Effector memory CD8-positive, alpha-beta T cell (primary cell): ENCODE measurements at places on chromosomes 6 and 20.

GRCh38 chr20:50395251-50395729 is 114.9 kb upstream of the PTPN1 start:
- H3K27ac ChIP-seq, result no peak overlapping the region
- peaks cover 16% of the 10 kb centered on the region for H3K4me1 ChIP-seq
- no peaks in the 10 kb centered on the region for H3K27me3 ChIP-seq
- DNase-seq, result no peak
- no peak overlapping the region for H3K4me3 ChIP-seq

DNA sequence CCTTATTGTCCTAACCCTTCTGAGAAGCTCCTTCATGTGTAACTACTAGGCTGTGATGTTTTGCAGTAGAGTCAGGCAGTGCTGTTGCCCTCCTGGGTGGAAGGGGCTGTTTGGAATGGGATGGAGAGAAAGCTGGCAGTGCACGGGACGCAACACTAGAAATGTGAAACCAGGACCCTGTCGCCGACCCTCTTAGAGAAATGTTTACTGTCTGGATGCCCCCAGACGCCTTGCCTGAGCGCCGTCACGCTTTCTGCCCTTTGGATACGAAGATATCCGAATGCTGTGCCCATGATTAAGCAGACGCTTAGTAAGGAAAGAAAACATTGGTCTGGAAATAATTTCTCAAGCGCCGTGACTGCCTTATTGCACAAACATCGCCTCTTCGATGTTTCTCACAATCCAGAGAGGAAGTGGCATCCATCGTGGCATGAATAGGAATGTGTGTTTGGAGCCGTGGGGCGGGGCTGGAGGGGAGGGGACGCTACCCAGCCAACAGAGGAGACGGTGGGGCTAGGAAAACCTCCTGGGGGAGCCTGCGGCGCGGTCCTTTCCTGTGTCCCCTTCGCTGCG is 661 bp upstream of the PPP1R14C start:
- H3K4me3 ChIP-seq, result peak overlapping the region; percentile 75
- no peak overlapping the region for H3K27ac ChIP-seq
- DNase-seq, result no peak
- peaks cover 13% of the 10 kb centered on the region for H3K4me1 ChIP-seq

DNA sequence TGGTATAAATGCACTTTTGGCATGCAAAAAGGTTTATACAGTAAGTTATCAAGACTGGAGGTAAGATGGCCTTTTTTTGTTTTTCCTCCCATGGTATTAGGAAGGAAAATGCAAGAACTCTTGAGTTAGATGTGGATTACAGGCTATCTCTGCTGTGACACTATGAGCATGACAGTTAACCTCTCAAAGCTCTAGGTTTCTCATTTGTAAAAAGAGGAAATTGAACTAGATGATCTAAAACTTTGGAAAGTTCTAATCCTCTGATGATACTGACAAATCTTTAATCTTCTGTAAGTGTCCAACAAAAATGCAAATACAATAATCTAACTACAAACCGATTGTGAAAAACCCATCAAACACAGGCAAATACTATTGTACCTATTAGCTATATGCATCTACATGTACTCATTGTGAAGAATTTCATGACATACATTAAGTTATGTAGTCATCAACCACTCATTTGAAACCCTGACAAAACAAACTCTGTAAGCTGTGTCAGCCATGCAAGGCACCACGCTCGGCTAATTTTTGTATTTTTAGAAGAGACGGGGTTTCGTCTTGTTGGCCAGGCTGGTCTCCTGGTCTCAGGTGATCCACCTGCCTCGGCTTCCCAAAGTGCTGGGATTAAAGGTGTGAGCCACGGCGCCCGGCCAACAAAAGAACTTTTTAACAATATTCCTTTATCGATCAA is 4.2 kb downstream of the CDK19 start:
- H3K4me1 ChIP-seq, result peaks cover 13% of the 10 kb centered on the region
- H3K27me3 ChIP-seq, result no peaks in the 10 kb centered on the region
- no peak overlapping the region for H3K4me3 ChIP-seq
- H3K36me3 ChIP-seq, result peaks cover 16% of the 10 kb centered on the region

- peaks cover 12% of the 10 kb centered on the region for H3K4me1 ChIP-seq
- H3K27ac ChIP-seq, result no peak overlapping the region
- H3K27me3 ChIP-seq, result no peaks in the 10 kb centered on the region
- no peak overlapping the region for H3K4me3 ChIP-seq
- no peak for DNase-seq
- H3K36me3 ChIP-seq, result peaks cover 36% of the 10 kb centered on the region
These were observed 20.4 kb downstream of the HUS1B start for GRCh38 chr6:636488-636887.

DNA sequence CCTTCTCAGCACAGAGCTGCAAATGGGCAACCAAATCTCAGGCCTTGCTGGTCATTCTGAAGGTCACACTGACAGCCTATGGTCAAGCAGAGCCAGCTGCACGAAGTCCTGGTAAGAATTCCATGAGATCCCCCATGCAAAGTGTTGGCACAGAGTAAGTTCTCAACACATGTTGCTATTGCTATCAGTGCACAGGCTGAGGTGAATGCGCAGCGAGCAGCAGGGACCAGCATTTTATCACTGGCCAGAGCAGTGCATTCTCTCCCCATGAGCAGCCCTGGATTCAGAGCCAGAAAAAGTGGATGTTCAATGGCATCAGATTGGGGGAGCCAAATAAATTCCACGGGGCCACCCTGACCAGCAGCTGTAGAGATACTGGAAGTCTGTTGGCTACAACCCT is 44.1 kb upstream of the TOP1 start:
- H3K36me3 ChIP-seq, result no peaks in the 10 kb centered on the region
- DNase-seq, result no peak
- peaks cover 2% of the 10 kb centered on the region for H3K27me3 ChIP-seq
- H3K27ac ChIP-seq, result no peak overlapping the region
- peaks cover 16% of the 10 kb centered on the region for H3K4me1 ChIP-seq

- peak; percentile 51 for DNase-seq
- H3K27me3 ChIP-seq, result no peaks in the 10 kb centered on the region
- peak overlapping the region; percentile 74 for H3K4me3 ChIP-seq
- peaks cover 9% of the 10 kb centered on the region for H3K36me3 ChIP-seq
These were observed 117.3 kb downstream of the OPRM1 start for GRCh38 chr6:154156135-154156896.

GRCh38 chr20:36549942-36550789 is 8.8 kb downstream of the MYL9 start:
- DNase-seq, result no peak
- H3K4me3 ChIP-seq, result no peak overlapping the region
- no peak overlapping the region for H3K27ac ChIP-seq
- H3K36me3 ChIP-seq, result peaks cover 3% of the 10 kb centered on the region
- no peaks in the 10 kb centered on the region for H3K4me1 ChIP-seq

DNA sequence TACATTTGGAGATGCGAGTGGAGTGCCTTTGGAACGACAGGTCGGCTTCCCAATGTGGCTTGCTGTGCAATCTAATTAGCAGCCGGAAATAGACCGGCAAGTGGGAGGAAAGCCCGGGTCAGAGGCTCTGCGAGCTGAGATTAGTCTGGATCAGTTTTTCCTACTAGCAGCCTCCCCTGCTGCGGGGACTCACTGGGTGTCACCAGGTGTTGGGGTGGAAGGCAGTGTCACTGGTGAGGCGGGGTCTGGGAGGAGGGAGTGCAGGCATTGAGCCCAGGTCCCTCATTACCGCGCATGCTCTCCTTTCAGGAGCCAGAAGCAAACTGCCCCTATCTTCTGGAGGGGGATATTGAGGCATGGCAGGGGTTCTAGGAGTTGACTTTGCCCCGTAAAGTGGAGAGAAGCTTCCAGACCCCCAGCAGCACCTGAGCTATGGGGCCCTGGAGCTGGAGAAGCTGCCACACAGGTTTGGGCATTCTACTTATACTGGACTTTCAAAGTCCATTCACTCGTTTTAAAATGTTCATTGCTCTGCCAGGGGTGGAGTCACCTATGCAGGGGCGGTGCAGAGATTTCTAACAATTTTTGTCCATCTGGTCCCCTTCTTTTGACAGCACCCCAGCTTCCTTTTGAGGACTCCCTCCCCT is 11.0 kb downstream of the SULF2 start:
- no peak overlapping the region for H3K4me3 ChIP-seq
- no peak for DNase-seq
- H3K27ac ChIP-seq, result no peak overlapping the region
- peaks cover 13% of the 10 kb centered on the region for H3K27me3 ChIP-seq

- peaks cover 26% of the 10 kb centered on the region for H3K4me1 ChIP-seq
- peaks cover 50% of the 10 kb centered on the region for H3K27me3 ChIP-seq
- DNase-seq, result no peak
These were observed 381.0 kb upstream of the ARID1B start for GRCh38 chr6:156396068-156396771.

GRCh38 chr20:37543828-37544227 is 16.2 kb upstream of the BLCAP start:
- H3K36me3 ChIP-seq, result no peaks in the 10 kb centered on the region
- peaks cover 22% of the 10 kb centered on the region for H3K27me3 ChIP-seq
- H3K27ac ChIP-seq, result no peak overlapping the region
- H3K4me1 ChIP-seq, result no peaks in the 10 kb centered on the region
- no peak overlapping the region for H3K4me3 ChIP-seq

DNA sequence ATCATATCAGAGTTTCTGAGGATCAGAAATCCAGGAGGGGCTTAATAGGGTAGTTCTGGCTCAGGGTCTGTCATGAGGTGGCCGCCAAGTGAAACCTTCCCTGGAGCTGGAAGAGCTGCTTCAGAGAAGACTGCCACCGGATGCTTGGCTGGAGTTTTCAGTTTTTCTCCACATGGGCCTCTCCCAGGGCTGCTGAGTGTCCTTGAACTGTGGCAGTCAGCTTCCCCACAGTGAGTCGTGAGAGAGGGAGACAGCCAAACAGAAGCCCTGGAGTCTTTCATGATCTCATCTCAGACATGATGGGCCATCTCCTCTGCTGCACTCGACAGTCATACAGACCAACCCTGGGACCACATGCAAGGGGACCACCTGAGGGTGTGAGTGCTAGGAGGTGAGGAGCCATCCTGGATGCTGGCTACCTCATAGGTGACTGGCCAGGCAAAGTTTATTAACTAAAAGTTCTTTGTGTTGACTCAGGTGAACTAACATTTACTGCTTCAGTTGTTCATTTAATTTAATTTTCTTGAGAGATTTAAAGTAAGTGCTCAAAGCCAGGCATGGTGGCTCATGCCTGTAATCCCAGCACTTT is 71.5 kb downstream of the SHLD1 start:
- H3K27ac ChIP-seq, result no peak overlapping the region
- peaks cover 11% of the 10 kb centered on the region for H3K4me1 ChIP-seq
- H3K27me3 ChIP-seq, result no peaks in the 10 kb centered on the region
- no peak overlapping the region for H3K4me3 ChIP-seq

- H3K36me3 ChIP-seq, result peaks cover 6% of the 10 kb centered on the region
- DNase-seq, result no peak
- no peak overlapping the region for H3K4me3 ChIP-seq
These were observed 28.2 kb downstream of the ISM1 start for GRCh38 chr20:13249118-13249797.

DNA sequence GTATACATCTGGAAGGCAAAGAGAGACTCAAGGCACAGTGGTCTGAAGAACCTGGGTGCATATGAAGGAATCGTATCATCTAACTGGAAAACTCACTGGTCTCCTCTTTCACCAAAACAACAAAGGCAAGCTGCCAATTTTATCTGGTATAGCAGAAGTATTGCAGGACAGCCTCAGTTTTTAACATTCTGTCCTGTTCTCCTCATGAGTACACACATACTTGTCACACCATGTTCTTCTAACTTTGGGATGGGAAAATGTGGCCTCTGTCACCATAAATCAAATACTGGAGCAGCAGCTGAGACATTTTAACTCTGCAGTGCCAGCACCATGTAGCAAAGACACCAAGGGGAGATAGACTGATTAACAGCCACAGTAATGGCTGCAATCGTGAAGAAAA is 199.1 kb upstream of the CNR1 start:
- H3K4me1 ChIP-seq, result no peaks in the 10 kb centered on the region
- H3K36me3 ChIP-seq, result no peaks in the 10 kb centered on the region
- H3K27me3 ChIP-seq, result peaks cover 14% of the 10 kb centered on the region
- no peak overlapping the region for H3K27ac ChIP-seq

- DNase-seq, result no peak
- H3K4me1 ChIP-seq, result peaks cover 79% of the 10 kb centered on the region
- peak overlapping the region; percentile 33 for H3K4me3 ChIP-seq
- H3K27ac ChIP-seq, result peak overlapping the region; percentile 56
- peaks cover 58% of the 10 kb centered on the region for H3K36me3 ChIP-seq
These were observed 19.9 kb downstream of the ATXN1 start for GRCh38 chr6:16741112-16742016.

DNA sequence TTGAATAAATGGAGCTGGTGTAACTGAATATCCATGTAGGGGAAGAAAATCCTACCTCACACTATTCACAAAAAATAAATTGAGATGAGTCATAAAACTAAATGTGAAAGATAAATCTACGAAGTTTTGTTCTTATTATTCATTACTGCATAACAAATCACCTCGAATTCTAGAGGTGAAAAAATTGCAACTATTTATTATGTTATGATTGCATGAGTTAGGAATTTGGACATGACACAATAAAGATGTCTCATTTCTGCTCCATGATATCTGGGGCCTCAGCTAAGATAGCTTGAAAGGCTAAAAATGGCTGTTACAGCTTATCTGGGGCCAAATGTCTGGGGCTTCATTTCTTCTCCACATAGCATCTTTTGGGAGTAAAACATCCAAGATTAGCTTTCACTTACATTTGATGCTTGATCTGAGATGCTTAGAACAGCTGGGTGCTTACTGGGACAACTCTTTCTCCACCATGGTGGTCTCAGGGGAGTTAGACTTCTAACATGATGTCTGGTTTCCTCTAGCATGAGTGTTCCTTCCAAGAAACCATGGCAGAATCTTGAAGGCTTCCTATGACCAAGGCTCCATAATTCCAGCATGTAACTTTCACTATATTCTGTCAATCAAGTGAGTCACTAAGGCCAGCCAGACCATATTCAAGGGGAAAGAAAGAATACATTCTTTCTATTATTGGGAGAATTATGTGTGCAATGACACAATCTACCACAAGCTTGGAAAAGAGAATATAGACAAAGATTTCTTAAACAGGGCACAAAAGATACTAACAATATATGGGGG is 30.1 kb downstream of the OR2B6 start:
- H3K4me1 ChIP-seq, result no peaks in the 10 kb centered on the region
- DNase-seq, result no peak
- H3K36me3 ChIP-seq, result no peaks in the 10 kb centered on the region
- no peak overlapping the region for H3K4me3 ChIP-seq

- peak overlapping the region; percentile 100 for H3K27ac ChIP-seq
- H3K4me1 ChIP-seq, result peaks cover 61% of the 10 kb centered on the region
- no peaks in the 10 kb centered on the region for H3K27me3 ChIP-seq
- peak overlapping the region; percentile 92 for H3K4me3 ChIP-seq
These were observed 3.0 kb downstream of the HLA-E start for GRCh38 chr6:30491991-30492952.
